ENCODE measurements at places on chromosomes 1 and 21.

DNA sequence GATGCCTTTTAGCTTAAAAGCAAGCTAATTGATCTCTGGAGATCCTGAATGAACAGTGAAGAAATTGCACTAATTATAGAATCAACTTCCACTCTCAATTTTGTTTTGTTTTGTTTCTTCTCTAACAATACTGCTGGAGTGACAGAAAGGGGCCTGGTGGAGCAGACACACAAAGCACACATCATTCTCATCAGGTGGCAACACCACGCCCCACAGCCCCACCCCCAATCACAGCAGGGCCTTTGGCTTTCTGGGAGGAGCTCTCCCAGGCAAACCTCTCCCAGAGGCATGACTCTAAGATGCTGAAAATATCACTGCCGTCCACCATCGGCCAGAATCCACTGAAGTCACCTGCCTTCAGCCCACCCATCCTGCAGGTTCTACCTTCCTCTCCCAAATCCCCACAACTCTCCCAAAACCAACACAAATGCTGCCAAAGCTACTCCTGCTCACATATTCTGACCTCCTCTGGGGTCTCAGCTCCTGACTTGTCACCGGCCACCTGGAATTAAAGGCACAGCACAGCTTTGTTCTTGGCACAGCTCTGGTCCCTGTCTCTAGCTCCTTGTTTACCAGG, 120.7 kb downstream of the GRIK3 start:
- no peak for DNase-seq

DNA sequence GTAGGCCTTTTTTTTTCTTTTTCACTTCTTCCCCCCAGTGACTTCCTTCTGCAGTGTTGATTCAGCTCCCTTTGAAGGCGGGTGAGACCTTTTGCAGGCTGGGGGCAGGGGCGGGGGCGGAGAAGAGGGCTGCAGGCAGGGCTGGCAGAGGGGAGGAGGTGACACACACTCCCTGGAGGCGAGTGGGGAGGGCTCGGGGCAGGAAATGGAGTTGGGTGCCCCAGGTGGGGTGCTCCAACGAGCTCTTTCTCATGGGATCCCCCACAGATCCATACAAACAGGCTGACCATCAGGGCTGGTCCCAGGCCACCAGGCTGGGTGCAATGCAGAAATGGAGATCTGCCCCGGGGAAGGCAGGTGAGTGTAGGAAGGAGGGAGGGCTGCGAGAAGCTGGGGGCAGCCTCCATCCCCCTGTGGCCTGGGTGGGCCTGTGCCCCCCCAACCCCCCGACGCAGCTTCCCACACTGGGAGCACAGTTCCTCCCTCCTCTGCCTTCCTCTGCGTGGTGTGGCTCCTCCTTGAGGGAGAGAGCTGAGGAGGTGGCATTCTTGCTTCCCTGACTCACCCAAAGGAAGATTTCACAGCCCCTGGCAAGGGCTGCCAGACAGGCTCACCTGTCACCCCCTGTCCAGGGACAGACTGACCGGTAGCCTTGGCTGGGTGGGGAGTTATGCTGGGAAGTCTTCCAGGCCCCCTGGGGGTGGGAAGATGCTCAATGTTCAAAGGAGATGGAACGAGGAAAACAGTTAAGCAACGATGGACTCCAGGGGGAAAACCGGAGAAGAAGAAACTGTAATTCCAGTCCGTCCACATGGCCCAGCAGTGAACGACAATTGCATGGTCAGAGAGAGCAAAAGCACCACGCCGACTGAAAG, 7.1 kb upstream of the ITGB2 start:
- DNase-seq, result peak; percentile 83

DNA sequence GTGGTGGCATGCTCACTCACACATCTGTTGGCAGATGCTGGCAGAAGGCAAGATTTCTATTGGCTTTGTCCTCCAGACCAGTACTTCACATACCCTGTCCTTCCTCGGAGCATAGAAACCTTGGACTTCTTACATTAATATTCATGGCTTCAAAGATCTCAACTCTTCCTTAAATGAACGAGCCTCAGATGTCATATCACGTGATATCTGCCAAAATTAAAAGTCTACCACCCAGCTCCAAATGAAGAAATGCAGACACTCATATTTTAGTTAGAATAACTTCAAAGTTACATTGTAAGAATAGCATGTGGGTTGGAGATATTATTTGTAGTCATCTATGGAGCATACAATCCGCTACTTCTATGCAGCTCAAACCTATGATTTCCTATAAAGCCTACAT, 1994.9 kb downstream of the NCAM2 start:
- DNase-seq, result no peak

- no peak for DNase-seq
Observed at GRCh38 chr21:17813353-17813752, 5.8 kb downstream of the C21orf91 start.

GRCh38 chr1:23438545-23438944, 14.0 kb upstream of the TCEA3 start:
- no peak for DNase-seq

DNA sequence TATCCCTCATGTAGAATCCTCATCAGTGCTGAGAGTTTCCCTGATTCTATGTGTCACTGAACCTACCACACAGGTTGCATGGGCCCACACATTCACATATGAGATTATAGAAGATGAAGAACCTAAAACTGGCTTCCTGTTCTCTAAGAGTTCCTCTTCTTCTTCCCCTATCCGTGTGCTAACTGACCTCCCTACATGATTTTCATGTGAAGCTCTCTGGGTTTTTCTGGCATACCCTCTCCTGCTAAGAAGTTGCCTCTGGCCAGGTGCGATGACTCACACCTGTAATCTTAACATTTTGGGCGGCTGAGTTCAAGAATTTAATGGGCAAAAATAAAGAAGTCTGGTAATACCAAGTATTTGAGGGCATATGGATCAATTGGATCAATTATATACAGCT, 5.5 kb upstream of the CD244 start:
- DNase-seq, result no peak

DNA sequence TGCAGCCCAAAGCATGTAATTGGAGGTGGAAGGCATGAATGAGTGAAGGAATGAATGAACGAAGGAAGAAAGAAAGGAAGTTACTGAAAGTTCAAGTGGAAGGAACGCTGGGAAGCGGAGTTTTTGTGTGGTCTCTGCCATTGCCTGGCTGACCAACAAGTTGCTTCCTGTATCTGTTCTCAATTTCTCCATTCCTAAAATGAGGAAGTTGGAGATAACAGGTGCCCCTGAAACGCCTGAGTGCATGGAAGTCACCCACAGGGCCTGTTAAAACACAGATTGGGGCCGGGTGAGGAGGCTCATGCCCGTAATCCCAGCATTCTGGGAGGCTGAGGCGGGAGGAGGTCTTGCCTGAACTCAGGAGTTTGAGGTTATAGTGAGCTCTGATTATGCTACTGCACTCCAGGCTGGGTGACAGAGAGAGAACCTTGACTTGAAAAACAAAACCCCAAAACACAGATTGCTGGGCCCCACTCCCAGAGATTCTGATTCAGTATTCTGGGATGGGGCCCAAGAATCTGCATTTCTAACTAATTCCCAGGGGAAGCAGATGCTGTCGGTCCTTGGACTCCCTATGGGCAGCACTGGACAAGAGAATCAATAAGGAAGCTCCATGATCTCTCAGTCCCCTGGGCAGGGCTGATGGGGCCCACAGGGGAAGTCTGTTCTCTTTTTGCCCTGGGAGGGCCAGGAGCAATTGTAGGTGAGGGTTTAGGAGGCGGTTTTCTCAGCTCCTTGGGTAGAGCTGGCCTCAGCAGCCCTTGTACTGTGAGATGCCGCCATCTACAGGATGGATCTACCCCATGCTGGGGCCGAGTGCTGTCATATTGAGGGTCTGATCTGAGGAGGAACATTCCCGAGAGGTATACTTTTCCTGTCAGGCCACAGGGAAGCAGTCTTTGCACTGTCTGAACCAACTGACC, 3.3 kb upstream of the CNR2 start:
- DNase-seq, result no peak

GRCh38 chr1:147238053-147238902, 4.2 kb upstream of the CHD1L start:
- DNase-seq, result no peak

DNA sequence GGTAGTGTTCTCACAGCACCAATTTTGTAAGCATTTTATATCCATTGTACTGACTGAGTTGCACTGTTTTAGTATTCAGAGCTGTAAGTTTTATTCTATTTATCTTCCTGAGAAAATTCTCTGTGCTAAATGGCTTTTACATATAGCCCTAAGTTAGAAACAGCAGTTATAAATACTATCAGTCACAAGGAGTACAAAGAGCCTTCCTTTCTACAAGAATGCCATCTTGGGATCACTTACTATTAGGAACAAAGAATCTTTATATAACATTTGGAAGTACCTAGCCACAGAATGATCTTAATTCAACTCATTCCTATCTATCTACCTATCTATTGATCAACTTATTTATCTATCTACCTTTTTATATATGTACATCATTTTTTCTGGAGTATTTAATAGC, 423.9 kb upstream of the RGS18 start:
- DNase-seq, result no peak

DNA sequence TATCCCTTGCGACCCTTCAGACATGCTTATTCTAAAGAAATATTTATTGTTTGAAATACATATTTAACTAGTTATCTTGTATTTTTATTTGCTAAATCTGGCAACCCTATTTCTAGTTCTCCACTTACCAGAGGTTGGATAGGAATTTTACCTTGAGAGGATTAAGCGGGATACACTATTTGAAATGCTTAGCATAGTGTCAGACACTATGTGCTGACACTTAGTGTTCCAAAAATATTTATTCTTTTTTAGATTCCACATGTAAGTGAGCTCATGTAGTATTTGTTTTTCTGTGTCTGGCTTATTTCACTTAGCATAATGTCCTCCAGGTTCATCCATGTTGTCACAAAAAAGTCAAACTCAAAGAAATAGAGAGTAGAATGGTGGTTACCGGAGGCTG, 78.7 kb downstream of the NTMT2 start:
- DNase-seq, result no peak

- DNase-seq, result no peak
Observed at GRCh38 chr1:172936088-172936645, 114.6 kb downstream of the TNFSF18 start.

DNA sequence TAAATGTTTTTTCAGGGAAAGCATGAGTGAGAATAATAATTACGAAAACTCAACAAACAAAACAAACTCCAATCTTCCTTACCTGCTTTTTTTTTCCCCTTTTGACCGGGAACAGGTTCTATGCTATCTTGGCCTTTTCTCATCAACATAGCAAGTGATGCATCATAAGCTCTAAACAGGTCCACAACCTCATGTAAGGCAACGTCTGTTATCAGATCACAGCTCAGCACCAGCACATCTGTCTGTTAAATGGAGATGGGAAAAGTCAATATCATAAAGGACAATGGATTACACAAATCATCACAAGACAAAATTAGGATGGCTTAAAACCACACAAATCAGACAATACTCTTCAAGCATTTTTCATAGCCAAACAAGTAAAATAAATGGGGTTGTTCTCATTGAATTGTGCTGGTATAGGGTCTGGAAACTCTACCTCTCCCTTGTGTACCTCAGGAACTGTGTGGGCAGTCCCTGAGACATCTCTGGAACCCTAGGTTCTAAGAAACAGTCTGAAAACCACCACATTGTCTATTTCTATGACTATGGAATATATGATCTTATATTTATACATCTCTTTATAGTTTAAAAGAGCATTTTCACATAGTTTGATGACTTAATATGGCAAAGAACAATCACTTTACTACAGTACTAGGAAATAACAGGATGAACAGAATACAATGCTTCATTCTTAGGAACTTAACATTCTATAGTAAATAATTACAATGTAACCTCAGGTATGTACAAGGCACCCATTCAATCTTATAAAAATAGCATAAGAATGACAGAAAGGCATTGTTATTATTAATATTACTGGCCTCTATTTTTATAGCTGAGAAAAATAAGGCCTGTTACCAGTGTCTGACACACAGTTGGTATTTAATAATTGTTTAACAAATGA, 44.7 kb downstream of the EIF2B3 start:
- no peak for DNase-seq

DNA sequence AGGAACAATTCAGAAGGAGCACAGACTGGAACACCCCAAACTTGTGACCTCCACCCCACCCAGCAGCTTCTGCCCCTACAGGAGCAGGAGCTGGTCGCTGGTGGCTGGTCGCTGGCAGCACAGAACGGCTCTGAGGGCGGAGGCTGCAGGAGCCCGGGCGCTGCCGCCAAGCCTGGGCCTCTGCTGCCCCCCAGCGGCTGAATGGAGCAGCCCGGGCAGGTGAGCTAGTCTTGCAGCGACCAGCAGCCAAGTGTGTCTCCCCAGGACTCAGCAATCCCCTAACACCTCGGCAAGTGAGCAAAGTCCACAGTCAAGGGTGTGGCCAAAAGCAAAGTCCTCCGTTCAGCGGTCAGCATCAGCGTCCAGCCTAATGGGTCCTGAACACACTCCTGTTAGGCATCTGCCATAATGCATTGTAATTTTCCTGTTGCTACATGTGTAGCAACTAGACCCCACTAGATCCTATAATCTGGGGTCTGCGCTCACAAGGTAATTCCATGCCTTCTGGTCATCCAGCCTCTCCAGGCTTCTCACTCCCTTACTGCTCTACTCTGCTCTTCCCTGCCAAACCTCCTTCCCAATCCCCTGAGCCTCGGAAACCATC, 12.1 kb upstream of the GJB5 start:
- peak; percentile 81 for DNase-seq
